ENCODE measurements at places on chromosomes 4 and X.

DNA sequence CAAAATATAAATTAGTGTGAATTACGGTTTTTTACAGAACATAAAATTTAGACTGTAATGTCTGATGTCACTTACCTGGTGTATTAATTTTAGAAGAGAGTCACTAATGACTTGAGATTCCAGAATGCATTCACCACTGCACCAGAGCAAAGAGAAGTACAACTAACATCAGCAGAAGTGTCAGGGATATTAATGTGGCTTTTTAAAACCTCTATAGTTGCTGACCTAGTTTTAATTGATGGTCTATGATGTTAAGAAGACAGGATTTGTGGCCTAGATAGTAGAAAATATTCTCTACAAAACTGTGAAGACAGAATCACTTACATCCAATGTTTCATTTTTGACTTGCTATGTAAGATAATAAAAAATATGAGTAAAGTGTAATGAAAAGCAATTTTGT, 1181.6 kb downstream of the RAPGEF2 start:
- no peak for DNase-seq

DNA sequence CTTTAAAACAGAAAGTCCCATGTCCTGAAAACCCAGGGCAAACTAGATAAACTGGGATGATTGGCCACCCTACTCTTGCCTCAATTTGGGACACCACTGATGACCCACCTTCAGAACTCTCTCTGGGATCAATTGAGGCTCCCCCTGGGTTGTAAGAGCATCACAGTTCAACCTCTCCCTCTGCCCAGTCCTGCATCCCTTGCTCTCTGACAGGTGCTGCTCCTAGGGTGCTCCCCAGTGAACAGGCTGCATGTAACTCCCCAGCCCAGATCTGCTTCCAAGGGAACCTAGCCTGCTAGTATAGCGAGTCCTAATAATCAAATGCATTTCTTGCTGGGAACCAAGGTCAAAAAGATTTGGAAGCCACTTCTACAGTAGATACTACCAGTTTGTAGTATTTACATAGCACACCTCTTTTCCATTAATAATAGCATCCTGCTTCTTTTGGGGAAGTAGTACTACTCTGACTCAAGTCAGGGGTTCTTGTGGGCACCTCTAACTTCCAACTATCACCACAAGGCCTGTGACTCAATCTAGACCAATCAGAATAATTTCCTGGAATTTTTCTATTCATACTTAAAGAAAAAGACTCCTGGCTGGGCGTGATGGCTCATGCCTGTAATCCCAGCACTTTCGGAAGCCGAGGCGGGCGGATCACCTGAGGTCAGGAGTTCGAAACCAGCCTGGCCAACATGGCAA, 42.1 kb upstream of the SPINK2 start:
- DNase-seq, result no peak

DNA sequence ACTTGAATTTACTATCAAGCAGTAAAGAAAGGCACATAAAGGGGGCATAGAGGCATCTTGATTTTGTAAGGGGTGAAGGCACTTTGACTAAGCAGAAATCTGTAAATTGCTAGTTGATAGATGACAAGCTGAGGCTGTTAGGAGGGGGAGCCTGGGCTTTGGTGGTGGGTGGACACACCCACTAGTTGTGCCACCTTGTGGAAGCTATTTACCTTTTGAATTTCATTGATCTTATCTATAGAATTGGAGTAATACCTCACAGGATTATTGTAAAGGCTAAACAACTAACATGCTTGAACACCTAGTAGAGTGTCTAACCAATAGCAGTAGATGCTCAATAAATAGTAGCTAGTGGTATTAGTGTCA, 142.8 kb upstream of the KCNIP4 start:
- DNase-seq, result no peak

DNA sequence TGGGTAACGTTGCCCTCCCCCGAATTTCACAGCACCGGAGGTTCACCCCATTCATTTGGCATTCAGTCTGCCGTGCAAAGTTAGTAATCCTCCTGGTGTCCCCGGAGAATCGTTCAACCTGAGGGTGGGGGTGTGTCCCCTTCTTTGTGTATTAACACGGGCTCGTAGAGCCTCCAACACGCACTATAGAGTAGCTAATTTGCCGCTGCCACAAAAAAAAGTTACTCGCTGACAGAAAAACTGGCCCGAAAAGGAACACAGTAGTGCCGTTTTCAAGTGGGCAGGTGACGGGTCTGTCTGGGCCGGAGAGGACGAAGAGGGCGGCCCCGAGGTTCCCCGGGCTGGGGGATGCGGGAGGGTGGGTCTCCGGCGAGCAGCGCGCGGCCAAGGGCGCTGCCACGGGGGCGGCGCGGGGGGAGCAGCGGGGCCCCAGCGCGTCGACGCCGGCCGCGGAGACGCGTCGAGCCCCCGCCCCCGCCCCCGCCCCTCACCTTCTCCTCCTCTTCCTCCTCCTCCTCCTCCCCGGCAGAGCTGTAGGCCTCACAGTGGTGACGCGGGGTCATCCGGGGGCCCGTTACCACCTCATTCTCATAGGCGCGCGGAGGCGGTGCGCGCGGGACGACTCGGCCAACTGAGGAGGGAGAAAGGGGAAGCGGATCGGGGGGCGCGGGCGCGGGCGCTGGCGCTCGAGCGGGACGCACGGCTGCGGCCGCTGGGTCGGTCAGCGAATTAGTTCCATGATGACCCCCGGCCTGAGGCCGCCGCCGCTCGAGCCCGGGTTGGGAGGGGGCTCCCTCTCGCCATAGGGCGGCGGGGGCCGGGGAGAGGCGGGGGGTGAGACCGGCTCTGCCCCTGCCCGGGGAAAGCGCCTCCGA, 571 bp downstream of the CCNI start:
- DNase-seq, result peak; percentile 66

GRCh38 chr4:186037692-186038658, 31.0 kb upstream of the TLR3 start:
- DNase-seq, result peak; percentile 85

GRCh38 chrX:82230013-82230412, 1028.1 kb downstream of the SH3BGRL start:
- DNase-seq, result no peak

DNA sequence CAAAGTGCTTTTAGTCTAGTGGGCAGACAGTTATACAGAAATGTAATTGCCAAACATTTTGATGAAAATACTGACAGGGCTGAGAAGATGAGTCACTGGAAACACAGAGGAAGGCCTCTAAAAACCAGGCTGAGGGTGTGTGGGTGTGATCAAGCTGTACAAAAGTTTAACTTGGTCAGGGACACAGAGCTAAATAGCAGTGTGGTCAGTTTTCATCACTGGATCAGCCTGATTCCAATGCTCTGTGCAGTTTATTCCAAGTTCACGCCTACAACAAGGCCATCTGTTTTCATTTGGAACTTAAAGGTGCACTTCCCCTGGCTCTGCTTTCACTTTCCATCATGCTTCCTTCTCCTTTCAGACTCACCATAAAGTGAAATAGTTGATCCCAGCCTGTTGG, 10.6 kb downstream of the CENPVL3 start:
- no peak for DNase-seq

- no peak for DNase-seq
Observed at GRCh38 chr4:186617921-186618320, 62.6 kb upstream of the MTNR1A start.

DNA sequence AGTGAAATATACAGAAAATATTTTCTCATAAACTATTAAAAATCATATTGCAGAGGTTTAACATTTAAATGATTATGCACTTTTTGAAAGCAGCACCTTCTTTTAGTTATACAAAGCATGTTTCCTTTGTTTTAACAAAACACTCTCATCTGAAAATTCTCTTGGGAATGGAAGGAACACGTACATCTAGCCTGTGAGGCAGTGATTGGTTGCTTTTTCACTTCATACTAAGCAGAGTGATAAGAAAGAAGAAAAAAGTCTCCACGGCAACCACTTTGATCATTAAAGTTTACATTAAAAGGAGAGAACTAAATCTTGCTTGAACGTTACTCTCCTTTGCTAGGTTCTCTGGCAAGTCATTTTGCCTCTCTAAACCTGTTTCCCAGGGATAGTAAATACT, 41.7 kb upstream of the H2AZ1 start:
- DNase-seq, result no peak

DNA sequence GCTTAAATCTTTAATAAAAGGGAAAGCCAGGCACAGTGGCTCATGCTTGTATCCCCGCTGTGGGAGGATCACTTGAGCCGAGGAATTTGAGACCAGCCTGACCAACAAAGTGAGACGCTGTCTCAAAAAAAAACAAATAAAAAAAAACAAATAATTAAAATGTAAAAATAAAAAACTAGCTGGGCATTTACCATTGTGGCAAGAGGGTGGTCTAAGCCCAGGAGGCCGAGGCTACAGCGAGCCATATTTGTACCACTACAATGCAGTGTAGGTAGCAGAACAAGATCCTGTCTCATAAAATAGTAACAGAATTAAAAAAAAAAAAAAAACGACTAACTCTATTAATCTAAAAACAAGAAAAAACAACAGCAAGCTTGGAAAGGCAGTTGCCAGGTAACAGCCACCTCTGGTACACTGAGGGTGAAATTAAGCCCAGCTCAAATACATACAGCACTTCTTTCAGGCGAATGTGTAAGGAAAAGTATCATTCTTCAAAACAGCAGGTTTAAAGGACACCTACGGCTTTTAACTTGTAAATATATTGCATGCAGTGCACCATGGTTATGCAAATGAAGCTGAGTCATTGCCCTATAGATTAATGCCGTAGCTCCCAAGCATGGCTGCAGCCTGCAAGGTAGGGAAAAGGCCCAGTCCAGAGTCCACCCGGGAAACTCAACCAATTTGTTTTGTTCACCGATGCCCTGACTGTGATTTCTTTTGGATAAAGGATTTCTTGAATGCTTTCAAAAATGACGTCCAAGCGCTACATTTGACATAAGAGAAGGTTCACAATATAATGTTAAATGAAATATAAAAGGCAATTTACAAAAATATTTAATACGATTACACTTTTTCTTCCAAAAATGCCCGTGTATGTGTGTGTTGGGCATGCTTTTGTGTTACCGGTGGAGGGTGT, 14.5 kb upstream of the TXLNG start:
- DNase-seq, result peak; percentile 92

Measured in ELF-1 (cell line).